Iris pigment epithelial cell (primary cell): ENCODE measurements at places on chromosomes 3 and 15.

DNA sequence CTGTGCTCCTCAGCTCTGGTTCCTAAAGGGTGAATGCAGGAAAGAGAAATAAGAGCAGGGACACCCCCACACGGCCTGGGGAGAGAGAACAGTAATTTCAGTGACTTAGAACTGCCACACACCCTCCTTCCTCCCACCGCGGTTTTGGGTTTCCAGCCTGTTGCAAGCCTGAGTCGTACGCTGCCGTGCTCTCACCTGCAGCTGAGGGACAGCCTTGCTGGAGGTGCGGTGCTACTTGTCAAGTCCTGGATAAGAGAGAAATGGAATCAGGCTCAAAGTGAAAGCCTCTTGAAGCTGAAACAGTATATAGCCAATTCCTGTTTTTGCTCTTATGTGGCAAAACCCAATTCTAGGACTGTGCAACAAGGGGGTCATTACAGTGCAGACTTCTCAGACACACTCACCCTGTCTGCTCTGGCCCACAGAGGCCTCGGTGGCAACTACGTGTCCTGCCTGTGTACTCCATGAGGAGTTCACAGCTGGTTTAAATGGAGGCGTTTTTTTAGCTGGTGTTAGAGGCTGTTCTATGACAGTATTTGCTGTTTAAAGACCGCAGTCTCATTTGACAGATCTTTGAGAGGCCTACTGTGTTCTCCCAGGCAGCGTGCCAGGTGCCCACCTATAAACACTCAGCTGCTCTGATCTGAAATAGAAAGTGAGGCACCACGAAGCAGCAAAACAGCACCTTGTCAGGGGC, 42.9 kb downstream of the TBC1D2B start:
- peak; percentile 31 for DNase-seq

- DNase-seq = peak; percentile 21
Measured at GRCh38 chr3:121545049-121545573, 677 bp downstream of the POLQ start.

- no peak for DNase-seq
Measured at GRCh38 chr15:53046153-53046790, 256.1 kb upstream of the ONECUT1 start.

DNA sequence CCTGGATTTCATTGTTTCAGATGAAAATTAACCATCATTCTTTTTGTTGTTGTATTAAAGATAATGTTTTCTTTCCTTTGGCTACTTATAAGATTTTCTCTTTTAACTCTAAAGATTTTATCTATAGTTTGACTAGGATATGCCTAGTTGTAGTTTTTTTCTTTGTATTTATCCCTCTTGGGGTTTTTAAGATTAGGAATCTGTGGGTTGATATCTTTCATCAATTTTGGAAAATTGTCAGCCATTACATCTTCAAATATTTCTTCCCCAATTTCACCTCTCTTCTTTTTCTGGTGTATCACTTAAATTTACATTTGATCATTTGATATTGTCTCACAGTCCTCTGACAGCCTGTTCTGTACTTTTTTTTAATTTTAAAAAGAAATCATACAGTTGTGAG, 32.5 kb upstream of the LIMD1 start:
- no peak for DNase-seq

GRCh38 chr15:48584812-48585563, 60.5 kb downstream of the FBN1 start:
- no peak for DNase-seq

DNA sequence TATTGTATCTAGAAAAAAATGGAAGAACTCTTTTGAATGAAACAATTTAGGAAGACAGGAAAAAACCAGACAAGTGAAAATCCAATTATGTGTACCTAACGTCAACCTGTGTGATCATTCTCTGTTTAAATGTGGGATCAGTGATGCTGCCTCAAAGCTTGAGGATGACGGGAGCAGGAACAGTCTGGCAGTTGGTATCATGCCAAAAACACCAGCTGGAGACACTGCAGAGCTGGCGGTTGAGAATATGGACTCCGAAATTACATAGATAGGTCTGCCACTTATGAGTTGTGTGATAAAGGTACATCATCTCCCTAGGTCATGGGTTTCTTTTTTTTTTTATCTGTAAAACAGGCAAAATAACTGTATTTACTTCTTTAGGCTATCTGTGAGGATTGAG, 480.5 kb downstream of the CNTN4 start:
- DNase-seq = no peak

DNA sequence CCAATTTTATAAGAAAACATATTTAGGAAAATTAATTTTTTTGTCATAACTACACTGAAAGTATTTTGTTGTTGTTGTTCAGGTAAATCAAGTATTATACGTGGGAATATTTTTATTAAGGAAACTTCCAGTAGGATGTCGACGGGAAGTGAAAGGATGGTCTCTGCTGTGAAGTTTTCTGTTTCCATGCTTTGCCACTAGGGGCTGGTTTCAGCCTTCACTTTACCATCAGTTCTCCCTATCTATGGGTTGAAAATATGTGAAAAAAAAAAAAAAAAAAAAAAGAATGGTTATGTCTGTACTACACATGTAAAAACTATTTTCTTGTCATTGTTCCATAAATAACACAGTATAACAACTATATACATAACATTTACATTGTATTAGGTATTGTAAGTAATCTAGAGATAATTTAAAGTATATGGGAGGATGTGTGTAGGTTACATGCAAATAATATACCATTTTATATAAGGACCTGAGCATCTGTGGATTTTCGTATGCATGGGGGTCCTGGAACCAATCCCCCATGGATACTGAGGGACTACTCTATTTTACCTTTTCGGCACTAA, 136.7 kb downstream of the SMAD6 start:
- peak; percentile 56 for DNase-seq

- DNase-seq = peak; percentile 90
Measured at GRCh38 chr3:183275418-183275817, 22.4 kb downstream of the B3GNT5 start.

- DNase-seq = peak; percentile 40
Measured at GRCh38 chr15:43509660-43510199, 7.7 kb upstream of the MAP1A start.

DNA sequence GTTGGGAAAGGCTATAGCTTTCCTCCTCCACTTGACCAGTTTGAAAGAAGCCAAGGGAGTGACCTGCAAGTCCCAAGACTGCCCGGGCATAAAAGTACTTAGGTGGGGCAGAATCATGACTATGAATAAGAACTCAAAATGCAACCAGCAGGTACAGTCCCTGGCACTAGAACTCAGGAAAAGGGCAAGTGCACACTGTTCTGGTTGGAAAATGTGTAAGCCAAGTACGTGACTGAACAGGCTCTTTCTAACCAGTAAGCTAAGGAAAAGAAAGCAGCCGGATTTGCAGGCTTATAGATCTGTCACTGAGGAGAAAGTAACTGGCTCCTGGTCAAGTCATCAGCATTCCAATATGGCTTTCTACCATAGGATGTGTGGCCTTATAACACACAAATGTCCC, 101.2 kb upstream of the SLC4A7 start:
- DNase-seq = no peak
